Right cardiac atrium (tissue), 5 donors: ENCODE measurements at places on chromosomes 4 and X. TPM values are rescaled to one million over a fixed set of nuclear protein-coding genes. Genes with fewer than 3 reads are reported as not detected.

The SPANXB1 gene
- total RNA-seq: not detected

The DTHD1 gene
- 0.39 TPM for total RNA-seq

The ELF4 gene
- total RNA-seq: 3.1 TPM

The KIT gene
- total RNA-seq: 1.6 TPM

The ATP1B4 gene
- 0.23 TPM for total RNA-seq

The TXK gene
- total RNA-seq: 0.59 TPM

The CD38 gene
- 10.3 TPM for total RNA-seq

The NWD2 gene
- total RNA-seq: not detected

The PNCK gene
- 7.8 TPM for total RNA-seq

The BCORL1 gene
- total RNA-seq: 11.5 TPM

The VCX3B gene
- total RNA-seq: not detected

The CEP135 gene
- total RNA-seq: 3.0 TPM

The RAB9B gene
- 28.3 TPM for total RNA-seq

The NPY2R gene
- 0.14 TPM for total RNA-seq

The NSG1 gene
- total RNA-seq: 6.2 TPM

The FGA gene
- not detected for total RNA-seq

The CYSLTR1 gene
- total RNA-seq: 1.2 TPM

The ELOVL6 gene
- total RNA-seq: 5.4 TPM

The TEC gene
- 2.1 TPM for total RNA-seq

The USP17L10 gene
- not detected for total RNA-seq

The COL25A1 gene
- 0.31 TPM for total RNA-seq

DNA sequence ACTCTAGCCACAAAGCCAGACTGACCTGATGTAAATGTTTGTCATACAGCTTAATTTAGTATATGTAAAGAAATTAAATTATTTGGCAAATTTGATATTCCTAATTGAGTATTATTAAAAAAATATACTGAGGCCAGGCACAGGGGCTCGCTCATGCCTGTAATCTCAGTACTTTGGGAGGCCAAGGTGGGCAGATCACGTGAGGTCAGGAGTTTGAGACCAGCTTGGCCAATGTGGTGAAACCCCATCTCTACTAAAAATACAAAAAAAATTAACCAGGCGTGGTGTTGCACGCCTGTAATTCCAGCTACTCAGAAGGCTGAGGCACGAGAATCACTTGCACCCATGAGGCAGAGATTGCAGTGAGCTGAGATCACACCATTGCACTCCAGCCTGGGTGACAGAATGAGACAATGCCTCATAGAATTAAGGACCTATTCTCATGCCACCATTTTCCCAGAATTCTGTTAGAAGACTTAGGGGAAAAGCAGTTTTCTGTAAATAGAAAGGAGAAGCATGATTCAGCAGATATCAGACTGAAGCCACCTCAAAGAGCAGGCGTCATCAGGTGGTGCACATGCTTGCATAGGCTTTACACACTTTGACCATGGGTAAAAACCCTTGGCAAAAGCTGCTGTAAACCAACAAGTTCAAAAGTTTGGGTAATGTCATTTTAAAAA, 6.1 kb downstream of the UBQLN2 start:
- DNase-seq: no peak

DNA sequence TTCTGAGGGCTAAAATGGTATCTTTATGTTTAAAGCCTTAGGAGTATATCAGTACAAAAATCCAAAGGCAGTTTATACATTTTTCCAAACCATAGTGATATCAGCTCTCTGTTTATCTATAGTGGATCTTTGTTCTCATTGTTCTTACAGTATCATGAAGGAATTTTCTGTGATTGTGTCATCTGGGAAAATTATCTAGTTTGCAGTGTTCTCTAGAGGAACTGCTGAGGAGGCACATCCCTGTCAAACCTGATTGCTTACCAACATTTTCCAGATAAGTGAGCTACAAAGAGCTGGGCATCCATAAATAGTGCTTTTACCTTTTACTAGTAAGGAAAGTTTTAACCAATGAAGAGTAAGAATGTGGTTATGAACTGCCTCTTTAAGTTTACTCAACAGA, 44.9 kb upstream of the SLC25A31 start:
- no peak for DNase-seq

DNA sequence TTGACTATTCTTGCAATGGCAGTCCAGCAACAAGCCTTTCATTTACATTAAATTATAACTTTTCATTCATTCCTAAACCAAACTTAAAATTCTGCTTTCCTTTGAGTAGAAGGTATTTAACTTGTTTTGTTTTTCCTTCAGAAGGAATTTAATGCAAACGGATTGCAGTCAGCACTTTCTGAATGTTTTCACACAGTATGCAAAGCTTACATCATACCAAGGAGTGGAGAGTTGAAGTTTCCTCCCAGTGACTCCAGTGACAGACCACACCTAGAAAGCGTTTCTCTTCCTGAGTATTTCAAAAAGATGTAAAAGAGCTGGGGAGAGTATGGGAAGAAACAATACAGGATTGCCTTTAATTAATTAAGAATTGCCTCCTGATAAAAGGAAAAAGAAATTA, 8.1 kb downstream of the EPGN start:
- DNase-seq: no peak

GRCh38 chr4:33037464-33037863, 2317.3 kb downstream of the PCDH7 start:
- DNase-seq: no peak

GRCh38 chr4:5114950-5115349, 63.7 kb downstream of the STK32B start:
- DNase-seq: no peak

DNA sequence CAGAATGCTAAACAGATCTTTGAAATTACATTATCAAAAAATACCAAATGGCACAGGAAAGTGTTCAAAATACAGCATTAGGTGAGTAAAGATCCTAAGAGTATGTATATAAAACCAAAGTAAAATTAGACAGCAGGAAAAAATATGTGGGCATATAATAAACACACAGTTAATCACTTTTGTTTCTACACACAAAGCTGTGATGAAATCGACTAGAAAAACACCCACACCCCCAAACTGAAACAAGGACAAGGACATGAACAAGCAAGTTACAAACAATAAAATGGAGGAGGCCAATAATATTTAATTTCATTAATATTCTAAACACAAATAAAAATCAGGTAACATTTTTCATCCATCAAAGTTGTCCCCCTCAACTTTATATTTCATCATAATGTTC, 143.2 kb downstream of the FRYL start:
- no peak for DNase-seq

GRCh38 chr4:87855559-87855958, 22.8 kb downstream of the MEPE start:
- DNase-seq: no peak

DNA sequence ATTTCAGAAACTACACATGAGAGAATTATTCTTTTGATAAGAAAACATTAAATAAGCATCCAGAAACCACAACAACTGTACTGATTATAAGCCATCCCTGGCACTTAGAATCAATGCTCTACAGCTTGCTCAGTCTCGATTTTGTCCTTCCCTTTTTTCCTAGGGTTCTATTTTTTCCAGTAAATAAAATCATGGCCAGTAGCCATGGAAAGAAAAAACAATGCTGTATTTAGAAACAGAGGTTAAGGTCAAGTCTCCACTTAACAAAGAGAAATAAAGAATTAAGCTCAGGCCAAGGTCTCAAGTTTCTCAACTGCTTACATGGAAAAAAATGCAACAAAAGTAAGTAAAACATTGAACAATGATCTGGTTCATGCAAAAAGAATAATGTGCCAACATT, 38.7 kb upstream of the GRID2 start:
- no peak for DNase-seq

- DNase-seq: no peak
Observed at GRCh38 chr4:69360271-69360670, 80.0 kb downstream of the UGT2B28 start.

- DNase-seq: no peak
Observed at GRCh38 chr4:147772459-147772969, 40.6 kb downstream of the ARHGAP10 start.

GRCh38 chr4:111542056-111542455, 603.2 kb upstream of the FAM241A start:
- DNase-seq: no peak

GRCh38 chr4:139540161-139540560, 15.9 kb downstream of the SETD7 start:
- no peak for DNase-seq

DNA sequence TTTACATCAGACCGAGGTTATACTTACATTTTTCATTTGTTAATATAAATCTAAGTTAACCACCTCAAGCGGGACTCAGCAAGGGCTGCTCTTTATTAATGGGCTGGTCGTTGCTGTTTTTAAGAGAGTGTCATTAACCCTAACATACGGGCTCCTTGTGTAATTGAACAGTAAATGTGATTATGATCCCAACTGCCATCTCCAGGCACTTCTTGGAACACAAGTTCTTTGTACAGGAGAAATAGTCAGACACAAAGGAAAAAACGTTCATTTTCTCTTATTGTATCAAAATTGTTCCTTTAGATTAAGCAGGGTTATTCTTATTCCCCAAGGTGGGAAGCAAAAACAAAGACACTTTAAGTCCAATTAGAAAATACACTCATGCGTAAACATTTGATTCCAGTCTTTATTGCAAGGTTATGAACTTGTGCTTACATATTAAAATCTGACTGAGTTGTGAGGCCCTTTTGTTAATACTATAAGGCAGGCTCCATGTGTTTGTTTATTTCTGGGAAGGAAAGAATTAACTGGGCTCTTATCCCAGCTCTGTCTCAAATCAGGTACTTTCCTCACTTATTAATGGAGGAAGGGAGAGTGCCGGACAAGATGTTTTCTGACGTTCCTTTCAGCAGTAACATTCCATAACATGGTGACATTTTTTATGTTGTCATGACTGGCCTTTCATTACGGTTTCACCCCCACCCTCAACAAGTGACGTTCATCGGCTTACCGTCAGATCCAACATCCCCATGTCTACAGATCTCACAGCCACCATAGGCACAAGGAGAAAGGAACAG, 95.9 kb downstream of the RASL11B start:
- no peak for DNase-seq

- no peak for DNase-seq
Observed at GRCh38 chr4:28232376-28232775, 1371.7 kb downstream of the STIM2 start.

DNA sequence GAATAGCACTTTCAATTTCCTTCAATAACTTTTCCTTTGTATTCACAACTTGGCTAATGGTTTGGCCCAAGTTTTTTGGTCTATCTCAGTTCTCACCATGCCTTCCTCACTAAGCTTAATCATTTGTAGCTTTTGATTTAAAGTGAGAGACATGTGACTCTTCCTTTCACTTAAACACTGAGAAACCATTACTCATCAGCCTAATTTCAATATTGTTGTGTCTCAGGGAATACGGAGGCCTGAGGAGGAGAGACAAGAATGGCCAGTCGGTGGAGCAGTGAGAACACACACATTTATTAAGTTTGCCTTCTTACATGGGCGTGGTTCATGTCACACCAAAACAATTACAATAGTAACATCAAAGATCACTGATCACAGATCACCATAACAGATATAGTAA, 56.7 kb downstream of the TSPAN5 start:
- no peak for DNase-seq

- no peak for DNase-seq
Observed at GRCh38 chrX:13791559-13791958, 25.3 kb downstream of the GPM6B start.

GRCh38 chrX:46665232-46666152, 91.9 kb downstream of the CHST7 start:
- DNase-seq: no peak

GRCh38 chr4:118865091-118865708, 23.5 kb upstream of the SYNPO2 start:
- DNase-seq: no peak

DNA sequence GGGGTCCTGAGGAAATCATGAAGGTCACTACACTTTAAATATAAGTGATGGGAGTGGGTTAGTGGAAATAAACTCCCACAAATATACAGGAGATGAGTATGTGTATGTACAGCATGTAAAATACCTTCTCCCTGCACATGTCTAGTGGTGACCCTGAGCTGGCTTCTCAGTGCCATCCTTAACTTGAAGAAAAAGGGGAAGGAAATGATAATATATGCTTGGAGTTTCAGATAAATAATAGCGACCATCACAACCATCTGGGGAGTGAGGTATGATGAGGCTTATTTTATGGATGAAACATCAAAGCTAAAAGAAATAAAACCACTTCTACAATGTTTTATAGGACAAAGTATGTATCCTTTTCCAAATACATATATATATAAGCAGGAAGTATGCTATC, 41.0 kb upstream of the SORBS2 start:
- DNase-seq: no peak

DNA sequence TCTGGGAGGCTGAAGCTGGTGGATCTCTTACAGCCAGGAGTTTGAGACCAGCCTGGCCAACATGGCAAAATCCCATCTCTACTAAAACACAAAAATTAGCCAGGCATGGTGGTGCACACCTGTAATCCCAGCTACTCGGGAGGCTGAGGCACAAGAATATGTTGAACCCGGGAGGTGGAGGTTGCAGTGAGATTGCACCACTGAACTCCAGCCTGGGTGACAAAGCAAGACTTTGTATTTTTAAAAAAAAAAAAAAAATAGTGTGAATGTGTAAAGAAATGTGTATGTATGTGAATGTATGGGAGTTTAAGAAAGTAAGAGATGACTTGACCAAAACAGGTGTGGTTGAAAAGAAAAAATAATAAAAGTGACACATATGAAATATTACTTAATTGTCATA, 167.7 kb upstream of the TEX13C start:
- no peak for DNase-seq

- DNase-seq: no peak
Observed at GRCh38 chr4:79455216-79455615, 47.2 kb upstream of the GK2 start.

DNA sequence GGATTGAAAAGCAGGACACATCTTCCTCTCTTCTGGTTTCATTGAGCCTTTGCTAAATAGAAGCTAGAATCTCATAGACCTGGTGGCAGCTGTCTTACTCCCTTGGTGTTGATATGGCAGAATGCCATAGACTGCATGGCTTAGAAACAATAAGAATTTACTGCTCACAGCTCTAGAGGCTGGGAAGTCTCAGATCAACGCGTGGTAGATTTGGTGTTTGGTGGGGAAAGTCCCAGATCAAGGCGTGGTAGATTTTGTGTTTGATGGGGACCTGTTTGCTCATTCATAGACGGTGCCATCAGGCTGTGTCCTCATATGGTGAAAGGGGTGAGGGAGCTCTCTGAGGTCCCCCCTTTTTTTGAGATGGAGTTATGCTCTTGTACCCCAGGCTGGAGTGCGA, 57.6 kb upstream of the PPP2R3B start:
- no peak for DNase-seq
